ENCODE measurements at places on chromosomes 12 and 14.

DNA sequence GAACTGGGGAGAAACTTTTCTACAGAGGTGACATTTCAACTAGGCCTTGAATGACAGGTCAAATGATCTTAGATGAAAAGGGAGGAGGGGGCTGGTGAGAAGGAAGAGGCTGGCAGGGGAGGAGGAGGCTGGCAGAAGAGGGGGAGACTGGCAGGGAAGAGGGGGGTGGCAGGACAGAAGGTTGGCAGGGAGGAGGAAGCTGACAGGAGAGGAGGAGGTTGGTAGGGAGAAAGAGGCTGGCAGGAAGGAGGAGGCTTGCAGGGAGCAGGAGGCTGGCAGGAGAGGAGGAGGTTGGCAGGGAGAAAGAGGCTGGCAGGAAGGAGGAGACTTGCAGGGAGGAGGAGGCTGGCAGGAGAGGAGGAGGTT is 63.4 kb upstream of the PPP4R3A start:
- DNase-seq: no peak

GRCh38 chr12:121925358-121925695 is 6.9 kb downstream of the CFAP251 start:
- DNase-seq: no peak

DNA sequence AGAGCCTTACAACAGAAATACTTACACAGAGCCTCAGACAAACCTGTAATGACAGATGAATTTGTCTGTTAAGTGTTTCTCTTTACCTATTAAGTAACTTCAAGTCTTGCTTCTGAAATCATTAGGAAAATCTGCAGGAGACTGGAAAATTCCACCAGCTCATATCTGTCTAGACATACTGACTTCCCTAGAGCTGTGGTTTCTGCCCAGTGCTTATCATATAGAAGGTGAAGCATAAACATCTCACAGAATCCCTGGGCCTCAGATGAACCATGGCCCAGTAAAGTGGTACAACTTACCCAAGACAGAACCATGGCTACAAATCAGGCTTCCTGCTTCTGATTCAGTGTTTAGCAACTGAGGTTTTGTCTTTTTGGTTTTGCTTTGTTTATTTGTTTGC is 91.6 kb downstream of the EGLN3 start:
- DNase-seq: no peak

DNA sequence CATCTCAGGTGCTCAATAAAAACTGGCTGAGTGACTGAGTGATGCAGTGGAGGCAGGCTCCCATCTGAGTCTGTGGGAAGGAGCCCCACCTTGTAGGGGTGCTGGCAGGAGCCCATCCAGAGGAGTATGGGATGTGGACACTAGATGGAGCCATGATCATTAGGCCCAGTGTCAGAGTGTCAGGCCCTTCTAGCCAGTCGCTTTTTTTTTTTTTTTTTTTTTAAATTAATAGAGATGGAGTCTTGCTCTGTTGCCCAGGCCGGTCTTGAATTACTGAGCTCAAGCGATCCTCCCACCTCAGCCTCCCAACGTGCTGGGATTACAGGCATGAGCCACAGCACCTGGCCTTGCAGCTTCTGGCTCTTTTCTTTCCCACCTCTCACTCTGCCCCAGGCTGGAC is 11.5 kb downstream of the RITA1 start:
- DNase-seq: no peak

DNA sequence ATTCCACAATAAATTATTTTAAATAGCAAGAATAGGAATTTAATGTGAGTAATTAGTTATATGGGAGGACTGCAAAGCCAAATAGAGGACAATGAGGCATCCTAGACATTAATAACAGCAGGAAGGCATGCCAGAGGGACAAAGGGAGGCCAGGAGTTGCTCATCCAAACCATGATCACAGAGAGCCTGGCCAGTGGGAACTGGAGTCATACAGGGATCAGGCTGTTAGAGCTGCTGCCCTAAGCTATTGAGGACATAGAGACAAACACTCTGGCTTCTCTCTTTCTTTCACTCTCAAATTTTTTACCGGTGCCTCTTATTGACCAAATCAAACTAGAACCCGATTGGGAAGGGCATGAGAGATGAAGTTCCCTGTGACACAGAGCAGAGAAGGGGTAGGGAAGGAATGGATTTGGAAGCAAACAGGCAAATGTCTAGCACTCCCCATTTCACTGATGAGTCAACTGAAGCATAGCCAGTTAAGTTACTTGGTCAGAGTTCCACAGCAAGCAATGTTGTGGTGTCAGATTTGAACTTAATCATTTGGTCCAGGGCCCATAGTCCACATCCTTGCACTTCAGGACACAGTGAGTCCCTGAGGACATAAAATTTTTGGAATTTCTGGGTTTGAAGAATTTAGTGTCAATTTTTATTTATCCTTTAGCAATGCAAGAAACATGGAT is 17.9 kb upstream of the CFAP54 start:
- DNase-seq: no peak

GRCh38 chr12:3988519-3989217 is 115.5 kb upstream of the PARP11 start:
- DNase-seq: no peak

GRCh38 chr14:32608857-32609256 is 279.8 kb downstream of the AKAP6 start:
- DNase-seq: no peak

GRCh38 chr12:124369055-124369826 is 74.3 kb downstream of the RFLNA start:
- no peak for DNase-seq

DNA sequence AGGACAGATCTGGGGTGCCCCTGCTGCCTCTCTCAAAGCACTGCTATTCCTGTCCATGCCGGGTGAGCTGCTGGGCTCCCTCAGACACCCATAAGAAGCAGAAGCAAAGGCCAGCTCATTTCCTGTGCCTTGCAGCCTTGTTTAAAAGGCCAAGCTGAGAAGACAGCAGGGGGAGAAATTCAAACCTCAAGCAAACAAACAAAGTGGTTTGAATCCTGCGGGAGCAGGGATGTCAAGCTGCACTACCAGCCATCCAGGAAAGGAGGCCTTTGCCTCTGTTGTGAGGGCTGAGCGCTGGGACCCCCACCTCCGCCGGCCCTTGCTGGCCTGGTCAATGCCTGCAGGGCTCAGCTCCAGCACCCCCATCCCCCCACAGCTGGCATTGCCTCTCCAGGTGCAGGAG is 176.5 kb downstream of the PIWIL1 start:
- no peak for DNase-seq

- DNase-seq: no peak
Measured at GRCh38 chr14:102095871-102096568, 9.2 kb upstream of the HSP90AA1 start.

DNA sequence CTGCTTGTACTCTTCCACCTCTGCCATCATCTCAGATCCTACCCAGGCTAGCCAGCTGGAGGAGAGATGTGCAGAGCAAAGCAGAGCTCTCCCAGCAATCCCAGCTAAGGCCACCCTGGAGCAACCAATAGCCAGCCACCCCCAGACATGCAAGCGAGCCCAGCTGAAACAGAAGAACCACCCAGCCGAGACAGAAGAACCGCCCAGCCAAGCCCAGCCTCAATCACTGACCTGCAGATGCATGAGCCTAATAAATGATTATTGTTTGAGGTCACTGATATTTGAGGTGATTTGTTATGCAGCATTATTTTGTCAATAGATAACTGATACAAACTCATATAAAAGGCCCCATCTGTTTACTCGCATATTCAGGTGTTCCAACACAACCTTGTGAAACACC is 106.3 kb downstream of the SCARB1 start:
- DNase-seq: no peak

GRCh38 chr14:29982171-29982570 is 54.5 kb upstream of the PRKD1 start:
- DNase-seq: no peak

GRCh38 chr14:85418721-85419120 is 111.2 kb upstream of the FLRT2 start:
- DNase-seq: no peak

DNA sequence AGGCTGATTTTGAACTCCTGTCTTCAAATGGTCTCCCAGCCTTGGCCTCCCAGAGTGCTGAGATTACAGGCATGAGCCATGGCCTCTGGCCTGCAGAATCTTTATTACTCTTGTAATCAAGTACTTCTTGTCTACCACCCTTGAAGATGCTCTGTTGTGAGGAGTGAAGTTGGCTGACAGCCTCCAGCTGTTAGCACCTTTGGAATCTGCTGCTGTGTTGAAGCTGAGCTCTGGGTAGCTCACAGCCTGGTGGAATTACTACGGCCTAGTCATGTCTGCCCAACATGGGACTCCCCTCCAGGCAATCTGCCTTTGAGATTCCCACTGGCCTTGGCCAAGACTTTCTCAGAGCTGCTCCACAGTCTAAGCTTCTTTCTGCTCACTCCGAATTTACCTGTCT is 5.8 kb upstream of the C12orf75 start:
- no peak for DNase-seq

- no peak for DNase-seq
Measured at GRCh38 chr12:132717011-132717410, 6.4 kb downstream of the PGAM5 start.

DNA sequence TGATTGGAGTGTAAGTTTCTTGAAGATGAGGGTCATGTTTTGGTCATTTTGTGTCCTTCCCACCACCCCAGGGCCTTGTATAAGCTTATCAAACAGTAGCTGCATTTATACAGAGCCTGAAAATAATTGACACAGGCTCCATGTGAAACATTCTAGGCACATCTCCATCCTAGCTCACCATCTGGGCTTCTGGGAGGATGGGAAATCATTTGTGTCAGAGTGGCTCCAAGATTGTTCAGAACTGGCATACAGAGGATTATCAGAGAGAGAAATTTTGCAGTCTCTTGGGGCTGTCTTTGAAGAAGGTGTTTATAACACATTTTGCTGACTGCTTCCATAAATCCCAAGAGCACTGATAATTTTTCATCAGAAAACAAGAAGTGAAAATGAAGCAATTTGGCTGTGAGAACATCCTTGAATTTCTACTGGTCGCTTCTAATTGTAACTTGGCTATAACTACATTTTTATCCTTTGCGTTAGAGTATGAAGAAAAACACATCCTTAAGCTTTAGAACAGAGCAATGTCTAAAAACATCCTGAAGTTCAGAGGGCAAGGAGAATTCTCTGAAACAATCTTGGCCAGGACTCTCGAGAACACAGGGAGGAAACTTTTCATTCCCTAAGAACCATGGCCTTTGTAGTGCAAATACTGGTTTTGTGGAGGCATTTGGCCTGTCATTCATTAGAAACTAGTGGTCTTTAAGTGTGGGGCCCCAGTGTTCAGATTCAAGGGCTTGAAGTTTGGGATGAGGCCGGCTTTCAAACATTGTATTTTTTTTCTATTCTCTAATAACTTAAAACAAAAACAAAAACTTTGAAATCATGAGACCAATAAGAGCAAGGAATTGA is 151.1 kb downstream of the DACT1 start:
- DNase-seq: no peak

DNA sequence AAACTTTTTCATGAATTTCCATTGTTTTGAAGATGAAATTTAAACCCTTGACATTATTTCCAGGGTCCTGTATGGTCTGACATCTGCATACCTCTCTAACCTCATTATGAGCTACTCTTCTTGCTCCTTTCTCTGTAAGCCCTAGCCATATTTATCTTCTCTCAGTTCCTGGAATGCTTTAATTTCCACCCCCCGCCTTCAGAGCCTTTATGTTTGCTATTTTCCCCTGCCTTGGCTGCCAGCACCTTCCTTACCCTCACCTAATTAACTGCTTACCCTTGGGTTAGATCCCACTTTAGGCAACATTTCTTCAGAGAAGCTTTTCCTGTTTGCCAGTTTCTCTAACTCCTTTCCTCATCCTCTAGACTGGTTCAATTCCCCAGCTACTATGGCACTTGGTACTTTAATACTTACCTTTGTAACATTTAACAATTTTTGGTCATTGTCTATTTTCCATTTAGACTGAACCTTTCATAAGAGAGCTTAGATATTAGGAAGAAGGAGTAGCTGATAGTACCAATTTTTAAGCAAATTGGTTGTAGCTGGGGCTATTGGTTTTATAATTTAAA is 6.0 kb downstream of the STYX start:
- DNase-seq: no peak

DNA sequence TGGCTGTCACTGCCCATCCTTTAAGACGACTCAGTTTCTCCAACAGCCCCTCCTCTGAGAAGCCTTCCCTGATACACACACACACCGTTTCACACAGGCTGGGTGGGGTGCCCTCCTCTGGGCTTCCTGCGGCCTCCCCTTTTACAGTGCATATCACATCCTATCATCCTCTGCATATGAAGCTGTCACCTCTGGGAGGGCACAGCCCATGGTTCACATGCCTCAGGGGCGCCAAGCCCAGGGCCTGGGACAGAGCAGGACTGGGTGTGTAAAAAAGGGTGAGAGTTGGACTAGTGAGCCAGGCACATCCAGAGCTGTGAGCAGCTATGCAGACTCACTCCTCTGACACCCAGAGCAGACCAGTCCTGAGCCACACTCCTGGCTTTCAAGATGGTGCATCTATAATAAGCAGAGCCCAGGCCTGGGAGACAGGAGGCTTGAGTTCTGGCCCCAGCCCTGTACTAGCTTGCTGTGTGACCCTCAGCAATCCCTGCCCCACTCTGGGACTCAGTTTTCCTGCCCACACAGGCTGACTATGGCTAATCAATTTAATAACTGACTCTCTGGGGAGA is 62.6 kb downstream of the LGMN start:
- no peak for DNase-seq

DNA sequence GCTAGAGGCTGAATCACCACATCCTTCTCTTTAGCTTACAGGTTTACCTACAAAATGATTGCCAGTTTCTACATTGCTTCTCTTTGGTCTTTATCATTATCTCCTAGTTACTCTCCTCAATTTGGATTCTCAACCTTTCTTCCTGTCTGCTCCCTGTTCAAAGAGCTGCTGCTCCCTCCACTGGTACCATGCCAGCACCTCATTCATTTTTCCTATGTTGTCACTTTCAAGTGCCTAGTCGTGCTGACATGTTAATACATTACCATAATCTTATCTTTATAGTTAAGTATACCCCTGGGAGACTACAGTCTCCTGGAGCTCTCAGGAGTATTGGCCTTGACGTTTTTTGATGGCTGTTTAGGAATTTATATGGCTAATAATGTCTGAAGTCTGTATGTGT is 14.2 kb downstream of the FRS2 start:
- DNase-seq: no peak

GRCh38 chr14:99675382-99675835 is 8.7 kb upstream of the CYP46A1 start:
- DNase-seq: no peak

DNA sequence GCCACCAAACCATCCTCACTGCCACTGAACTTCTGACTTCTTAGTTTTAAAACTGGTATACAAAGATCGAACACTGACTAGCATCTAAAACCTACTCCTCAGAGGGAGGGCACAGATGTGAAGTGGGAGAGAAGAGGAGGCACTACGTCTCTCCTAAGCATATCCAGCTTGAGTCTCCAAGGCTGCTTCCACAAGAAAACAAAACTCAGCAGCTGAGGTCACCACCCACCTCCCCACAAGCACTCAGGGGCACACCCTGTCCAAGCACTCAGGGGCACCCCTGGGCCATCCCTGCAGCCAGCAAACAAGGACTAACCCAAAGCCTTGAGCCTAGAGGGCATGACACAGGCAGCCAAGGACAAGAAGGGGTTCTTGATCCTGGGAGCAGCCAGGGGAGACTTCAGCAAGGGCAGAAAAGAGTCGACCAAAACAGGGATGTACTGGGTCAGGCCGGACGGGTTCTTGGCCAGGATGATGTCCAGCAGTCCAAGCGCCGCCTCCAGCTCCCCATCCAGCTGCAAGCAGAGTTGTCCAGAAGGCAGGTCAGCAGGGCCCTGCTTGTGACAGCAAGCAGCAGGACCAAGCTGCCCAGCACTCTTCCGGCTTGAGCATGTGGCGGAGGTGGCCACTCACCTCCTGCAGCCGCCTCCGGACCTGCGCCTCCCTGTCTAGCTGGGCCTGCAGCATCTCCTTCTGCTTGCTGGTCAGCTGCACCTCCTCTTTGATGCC is 34.8 kb downstream of the GCN1 start:
- DNase-seq: no peak
